ENCODE measurements at places on chromosomes 13 and 19. TPM values are rescaled to one million over a fixed set of nuclear protein-coding genes. Genes with fewer than 3 reads are reported as not detected.

MYPOP gene
- 2.0 TPM for polyA plus RNA-seq

OR7A5 gene
- polyA plus RNA-seq: not detected

ZNF723 gene
- not detected for polyA plus RNA-seq

TMEM221 gene
- polyA plus RNA-seq: 6.0 TPM

NRTN gene
- 85.8 TPM for polyA plus RNA-seq

MYO16 gene
- 0.39 TPM for polyA plus RNA-seq
